ENCODE measurements at places on chromosomes 16 and 17.
A peak's percentile ranks its signal among the peaks of the same experiment; 100 is the strongest.

- DNase-seq: peak; percentile 61
Measured at GRCh38 chr16:55701442-55702319, 45.9 kb downstream of the SLC6A2 start.

- DNase-seq: no peak
Measured at GRCh38 chr17:12712415-12712814, 46.7 kb downstream of the MYOCD start.

GRCh38 chr16:19183187-19183586 lies 15.1 kb downstream of the SYT17 start:
- no peak for DNase-seq

GRCh38 chr16:29962344-29962994 lies 590 bp downstream of the TMEM219 start:
- no peak for DNase-seq

- no peak for DNase-seq
Measured at GRCh38 chr16:2365397-2366294, 25.1 kb upstream of the ABCA3 start.

- no peak for DNase-seq
Measured at GRCh38 chr17:1995321-1995892, 29.7 kb downstream of the RTN4RL1 start.

GRCh38 chr17:12098568-12098967 lies 77.9 kb downstream of the MAP2K4 start:
- DNase-seq: no peak

GRCh38 chr17:75664099-75664549 lies 2.8 kb downstream of the RECQL5 start:
- DNase-seq: no peak

DNA sequence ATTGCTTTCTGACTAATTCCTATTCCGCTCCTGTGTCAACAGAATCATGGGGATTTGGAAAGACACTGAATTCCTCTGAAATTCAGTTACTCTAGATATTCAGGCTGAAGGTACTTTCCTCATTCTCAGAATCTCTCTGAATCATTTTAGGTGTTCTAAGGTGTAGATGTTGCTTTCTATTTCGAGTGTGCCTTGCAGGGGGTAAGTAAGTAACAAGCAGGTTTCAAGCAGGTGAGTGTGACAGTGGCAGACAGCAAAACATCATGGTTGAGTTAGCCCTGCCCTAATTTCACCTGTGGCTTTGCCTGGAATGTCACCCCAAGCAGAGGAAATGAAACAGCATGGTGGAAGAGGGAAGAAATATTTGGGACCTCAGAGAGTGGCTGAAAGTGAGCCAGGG lies 75.1 kb downstream of the SHISA9 start:
- no peak for DNase-seq

DNA sequence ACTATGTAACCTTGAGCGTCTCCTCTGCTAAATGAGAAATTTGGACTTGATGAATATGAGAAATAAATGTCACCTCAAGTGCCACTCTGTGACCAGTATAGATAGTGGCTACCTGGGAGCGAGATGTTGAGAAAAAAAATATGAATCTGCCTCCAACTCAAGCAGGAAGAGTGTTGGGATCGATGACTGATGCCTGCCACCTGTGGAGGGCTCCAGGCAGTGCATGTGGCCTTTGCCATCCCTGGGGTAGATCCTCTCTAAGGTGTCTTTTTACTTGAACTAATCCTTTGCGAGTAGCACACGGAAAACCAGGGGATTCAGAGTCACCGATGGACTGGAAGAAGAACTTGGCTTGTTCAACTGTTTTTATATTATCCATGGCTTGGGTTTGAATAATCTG lies 9.4 kb downstream of the CCDC182 start:
- DNase-seq: no peak

- DNase-seq: no peak
Measured at GRCh38 chr17:30519707-30520106, 42.5 kb downstream of the GOSR1 start.

DNA sequence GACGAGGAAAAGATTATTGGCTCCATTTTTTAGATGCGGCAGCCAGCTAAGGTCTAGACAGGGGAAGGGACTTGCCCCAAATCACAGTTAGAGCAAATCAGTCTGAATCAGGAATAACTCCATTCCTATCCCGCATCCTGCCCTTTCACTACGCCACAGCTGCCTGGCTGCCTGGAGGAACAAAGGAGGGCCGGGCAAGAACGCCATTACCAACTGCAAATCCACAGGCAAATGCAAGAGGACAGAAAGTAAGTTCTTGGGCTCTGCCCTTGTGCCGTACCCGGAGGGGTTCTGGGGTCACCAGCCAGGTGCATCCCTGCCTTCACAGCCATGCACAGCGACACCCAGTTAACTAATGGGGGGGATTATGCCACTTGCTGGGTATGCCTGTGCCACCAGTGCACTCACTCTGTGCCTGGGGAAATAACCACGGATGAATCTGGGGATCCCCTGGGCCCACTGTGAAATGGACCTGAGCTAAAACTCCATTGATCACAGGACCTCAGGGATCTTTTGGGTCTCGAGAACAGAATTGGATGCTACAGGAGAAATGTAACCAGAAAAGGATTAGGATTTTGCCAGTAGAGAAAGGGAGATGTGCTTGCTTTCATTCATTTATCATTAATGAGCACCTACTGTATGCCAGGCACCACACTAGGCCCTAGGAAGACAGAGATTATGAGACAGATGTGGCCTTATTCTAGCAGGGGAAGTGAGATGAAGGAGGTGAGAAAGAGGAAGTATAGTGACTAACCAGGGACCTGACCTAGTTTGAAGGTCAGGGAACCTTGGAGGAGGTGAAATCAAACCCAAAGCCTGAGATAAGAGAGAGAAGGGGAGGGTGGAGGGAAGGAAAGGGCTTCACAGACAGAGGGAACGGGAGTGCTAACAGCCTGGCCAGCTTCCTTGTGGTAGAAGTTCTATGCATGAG lies 17.7 kb downstream of the BCL7C start:
- no peak for DNase-seq

GRCh38 chr16:31347445-31347844 lies 7.5 kb upstream of the ITGAX start:
- DNase-seq: no peak

DNA sequence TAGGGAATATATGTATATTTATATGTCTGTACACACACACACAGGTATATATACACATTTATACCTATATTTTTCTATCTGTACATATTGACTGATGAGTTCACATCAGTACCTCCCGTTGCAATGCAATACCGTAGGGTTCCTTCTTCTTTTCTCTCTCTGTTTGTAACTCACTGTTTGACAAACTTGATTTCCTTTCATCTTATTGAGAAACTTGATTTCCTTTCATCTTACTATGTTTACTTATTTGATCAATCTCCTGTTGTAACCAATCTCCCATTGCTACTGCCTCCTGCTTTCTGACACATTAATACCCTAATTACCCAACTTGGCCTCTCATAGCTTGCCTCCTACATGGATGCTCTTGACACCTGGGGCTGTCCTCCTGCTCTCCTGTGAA lies 49.8 kb downstream of the NFAT5 start:
- no peak for DNase-seq

DNA sequence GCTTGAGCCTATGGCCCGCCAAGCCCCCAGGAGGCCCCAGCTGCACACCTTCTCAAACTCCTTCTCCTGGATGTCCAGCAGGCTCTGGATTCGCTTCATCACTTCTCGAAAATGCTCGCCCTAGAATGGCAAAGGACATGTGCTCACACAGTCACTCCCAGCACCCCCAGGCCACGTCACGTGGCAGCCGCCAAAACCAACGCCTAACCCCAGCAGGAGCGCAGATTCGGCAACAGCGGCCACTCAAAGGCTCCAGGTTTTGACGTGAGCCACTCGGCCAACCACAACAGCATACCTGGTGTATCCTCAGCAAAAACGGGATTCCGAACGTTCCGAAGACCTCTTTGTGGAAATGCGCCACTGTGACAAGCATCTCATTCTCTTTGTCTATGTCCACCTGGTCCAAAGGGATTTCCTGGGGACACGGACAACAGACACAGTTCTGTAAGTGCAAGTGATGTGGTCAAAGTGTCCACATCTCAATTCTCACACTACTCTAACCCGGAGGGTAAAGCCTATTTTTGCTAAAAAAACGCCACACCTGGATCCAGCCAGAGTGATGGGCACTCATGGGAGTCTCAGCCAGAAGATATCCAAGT lies 12.7 kb downstream of the LITAFD start:
- no peak for DNase-seq

DNA sequence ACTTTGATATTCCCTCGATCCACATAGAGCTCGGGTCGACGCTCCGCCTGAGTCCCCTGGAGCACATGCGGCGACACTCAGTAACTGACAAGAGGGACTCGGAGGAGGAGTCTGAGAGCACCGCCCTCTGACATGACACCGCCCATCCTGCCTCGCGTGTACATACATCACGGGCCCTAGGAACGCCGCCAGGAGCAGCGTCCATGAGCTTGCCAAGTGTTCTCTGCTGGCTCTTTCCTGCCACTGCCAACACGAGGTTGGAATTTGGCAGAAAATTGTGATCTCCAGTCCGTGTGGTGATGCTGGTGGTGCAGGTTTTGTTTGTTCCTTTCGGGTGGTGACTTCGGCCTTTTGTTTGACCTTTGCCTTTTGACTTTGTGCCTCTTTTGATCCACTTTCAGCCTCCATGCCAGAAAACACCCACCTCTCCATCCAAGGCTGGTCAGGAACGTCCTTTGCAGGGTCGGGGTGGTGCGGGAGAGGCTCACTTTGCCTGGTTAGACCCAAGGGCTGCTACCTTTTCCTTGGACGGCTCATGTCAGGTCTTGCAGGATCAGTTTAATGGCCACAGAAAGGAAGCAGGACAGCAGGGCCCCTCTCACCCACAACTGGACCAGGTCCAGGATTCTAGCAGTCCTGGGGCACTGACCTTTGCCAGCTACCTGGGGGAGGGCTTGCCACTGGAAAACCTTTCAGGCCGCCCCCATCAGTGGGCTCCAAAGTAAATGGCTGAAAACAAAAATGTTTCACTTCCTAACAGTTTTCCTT lies 27.6 kb downstream of the ELAC2 start:
- DNase-seq: peak; percentile 73

DNA sequence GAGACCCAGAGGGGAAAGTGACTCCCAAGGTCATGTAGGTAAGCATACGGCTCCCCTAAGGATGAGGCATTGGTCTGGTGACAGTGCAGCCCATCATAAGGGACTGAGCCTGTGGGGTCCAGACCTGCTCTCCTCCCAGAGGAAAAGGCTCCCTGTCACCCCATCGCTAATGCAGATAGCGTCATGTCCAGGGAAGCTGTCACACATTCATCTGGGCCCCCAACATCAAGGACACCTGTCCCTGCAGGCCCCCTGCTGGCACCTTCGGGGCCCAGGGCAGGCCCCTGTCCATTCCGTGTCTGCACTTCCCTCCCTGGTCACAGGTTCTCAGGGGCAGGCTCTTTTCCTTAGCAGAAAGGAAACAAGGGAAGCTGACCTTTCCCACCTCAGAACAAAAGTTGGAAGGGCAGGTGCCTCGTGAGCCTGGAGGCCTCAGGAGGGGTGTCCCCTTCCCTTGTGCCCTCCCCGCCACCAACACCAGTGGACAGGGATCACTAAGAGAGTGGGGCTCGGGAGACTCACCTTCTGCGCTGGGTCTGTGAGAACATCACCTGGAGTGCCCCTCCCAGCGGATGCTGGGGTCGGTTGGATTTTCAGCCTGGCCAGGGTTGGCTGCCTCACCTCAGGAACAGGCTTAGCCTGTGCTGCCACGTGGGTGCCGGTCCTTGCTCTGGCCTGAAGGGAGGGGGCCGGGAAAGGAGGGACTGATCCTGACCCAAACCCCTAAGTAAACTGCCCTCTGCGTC lies 17.3 kb upstream of the LASP1NB start:
- no peak for DNase-seq

DNA sequence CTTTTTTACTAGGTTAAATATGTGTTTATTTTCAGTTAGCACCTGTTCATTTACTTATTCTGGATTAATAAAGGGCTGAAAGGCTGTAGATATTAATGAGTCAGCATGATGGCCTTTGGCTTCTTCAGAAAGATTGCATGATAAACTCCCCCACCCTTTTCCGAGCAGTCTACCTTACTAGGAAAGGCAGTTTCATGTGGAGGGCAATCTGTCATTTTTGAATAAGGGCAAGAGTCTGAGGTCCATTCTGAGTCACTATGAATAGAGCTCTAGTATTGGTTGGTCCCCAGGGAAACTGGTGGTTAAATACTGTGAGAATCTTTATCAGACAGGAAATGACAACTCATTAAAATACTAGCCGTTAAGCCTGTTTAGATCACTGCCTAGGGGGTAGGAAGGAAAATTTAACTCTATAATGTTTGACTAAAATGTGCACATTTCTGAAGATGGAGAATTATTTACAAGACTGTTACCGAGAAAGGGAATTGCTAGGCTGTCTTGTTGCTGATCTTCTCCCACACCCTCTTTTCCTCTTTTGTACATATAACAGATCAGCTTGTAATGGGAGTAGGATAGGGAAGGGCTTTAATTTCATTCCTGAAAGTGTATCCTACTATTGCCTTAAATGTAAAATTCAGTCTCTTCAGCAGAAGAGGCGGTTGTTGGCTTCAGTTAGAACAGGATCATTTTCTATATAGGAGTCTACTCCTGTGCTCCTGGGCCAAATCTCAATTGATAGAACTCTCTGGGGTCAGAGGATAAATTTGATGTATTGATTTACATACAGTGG lies 63.3 kb downstream of the TUBD1 start:
- DNase-seq: no peak

DNA sequence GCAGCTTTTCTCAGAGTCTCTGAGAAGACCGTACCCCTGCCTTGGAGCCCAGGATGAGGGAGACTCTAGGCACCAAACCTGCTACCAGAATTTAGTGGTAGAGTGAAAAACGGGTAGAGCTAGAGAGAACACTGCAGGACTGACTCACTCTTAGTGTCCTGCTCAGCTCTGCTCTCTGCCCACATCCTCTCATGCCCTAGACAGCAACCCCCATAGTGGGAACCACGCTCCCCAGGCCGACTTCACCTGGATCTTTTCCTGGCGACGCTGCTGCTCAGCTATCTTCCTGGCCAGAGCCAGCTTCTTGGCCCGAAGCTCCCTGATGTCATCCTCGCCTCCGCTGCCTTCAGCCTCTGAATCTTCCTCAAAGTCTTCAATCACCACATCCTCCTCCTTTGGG lies 26.7 kb downstream of the HIC1 start:
- no peak for DNase-seq

DNA sequence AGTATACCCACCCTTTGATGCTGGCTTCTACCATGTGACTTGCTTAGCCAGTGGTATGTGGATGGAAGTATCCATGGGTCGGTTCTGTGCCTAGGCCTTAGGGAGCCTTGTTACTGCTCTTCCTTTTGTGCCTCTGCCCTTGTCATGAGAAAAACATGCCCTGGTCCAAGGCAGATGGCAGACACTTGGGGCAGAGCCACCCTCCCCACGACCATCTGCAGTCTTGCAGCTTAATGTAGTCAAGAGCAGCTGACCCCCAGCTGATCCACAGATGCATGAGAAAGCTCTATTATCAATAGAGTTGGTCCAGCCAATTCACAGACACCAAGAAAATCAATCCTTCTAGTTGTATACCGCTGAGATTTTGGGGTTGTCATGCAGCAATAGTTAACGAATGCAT lies 95.7 kb downstream of the SLC39A11 start:
- no peak for DNase-seq

DNA sequence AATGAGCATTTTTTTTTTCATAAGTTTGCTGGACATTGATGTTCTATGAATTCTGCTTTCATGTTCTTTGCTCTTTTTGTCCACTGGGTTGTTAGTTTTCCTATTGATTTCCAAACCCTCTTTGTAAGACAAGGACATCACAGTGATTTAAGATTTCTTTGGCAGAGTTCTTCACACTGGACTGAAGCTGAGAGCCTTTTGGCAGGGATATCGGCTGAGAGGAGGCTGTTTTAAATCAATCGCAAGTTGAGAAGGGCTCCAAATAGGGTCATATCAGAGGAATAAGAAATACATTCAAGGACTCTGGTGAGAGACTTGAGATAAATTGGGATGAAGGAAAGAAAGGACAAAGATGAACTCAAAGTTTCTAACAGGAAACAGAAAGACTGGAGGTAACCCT lies 165.8 kb upstream of the AXIN2 start:
- DNase-seq: no peak
